ENCODE measurements at places on chromosomes 2 and 18.

DNA sequence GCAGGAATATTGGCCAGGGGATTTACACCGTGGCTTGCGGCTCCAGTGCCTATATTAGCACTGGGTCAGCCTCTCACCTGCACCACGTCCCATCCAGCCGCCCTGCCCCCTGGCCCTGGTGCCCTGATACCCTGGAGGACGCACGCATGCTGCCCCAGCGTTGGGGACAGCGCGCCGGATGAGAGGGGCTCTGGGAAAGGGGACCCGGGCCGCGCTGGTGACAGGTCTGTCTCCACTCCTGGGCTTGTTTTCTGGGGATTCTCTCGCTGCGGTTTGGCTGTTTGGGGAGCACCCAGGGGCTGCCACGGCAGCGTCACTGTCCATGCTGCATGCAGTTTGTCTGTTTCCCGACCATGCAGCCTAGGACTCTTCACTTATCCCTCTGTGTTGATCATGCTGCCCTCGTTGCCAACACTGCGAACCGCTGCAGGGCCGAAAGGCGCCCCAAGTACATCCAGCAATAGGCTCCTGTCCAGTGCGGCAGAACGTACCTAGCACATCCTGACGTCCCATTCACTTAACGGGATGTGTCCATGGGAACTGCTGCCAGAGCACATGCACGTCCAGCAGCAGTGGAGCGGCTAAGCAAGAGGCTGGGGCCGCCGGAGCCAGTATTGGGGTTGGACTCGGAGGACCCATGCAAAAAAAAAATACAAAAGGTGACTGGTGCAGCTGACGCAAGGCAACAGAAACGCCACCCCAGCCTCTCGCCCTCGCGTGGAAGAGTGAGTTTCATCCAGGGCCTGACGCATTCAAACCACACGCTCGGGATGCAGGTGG lies 115.5 kb upstream of the PXDN start:
- DNase-seq = no peak

GRCh38 chr18:36377626-36378025 lies 80.1 kb downstream of the FHOD3 start:
- no peak for DNase-seq

GRCh38 chr2:151051574-151052220 lies 210.0 kb downstream of the RBM43 start:
- no peak for DNase-seq

DNA sequence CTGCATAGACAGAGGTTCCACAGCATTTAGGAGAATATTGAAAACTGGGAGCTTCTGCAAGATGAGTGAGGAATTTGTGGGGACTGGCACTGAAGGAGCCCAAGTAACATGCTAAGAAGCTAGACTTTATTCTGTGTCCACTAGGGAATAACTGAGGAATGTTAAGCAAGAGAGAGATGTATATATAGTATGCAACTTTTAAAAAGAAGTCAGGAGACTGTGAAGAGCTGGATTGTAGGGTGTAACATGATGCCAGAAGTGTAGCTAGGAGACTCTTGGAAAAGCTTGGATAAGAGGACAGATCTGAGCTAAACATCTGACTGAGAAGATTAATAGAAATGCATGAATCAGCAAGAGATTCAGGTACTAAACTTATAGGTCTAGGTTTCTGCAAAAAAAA lies 270.6 kb upstream of the MMADHC start:
- DNase-seq = no peak
